ENCODE measurements at places on chromosomes 16 and 17.

DNA sequence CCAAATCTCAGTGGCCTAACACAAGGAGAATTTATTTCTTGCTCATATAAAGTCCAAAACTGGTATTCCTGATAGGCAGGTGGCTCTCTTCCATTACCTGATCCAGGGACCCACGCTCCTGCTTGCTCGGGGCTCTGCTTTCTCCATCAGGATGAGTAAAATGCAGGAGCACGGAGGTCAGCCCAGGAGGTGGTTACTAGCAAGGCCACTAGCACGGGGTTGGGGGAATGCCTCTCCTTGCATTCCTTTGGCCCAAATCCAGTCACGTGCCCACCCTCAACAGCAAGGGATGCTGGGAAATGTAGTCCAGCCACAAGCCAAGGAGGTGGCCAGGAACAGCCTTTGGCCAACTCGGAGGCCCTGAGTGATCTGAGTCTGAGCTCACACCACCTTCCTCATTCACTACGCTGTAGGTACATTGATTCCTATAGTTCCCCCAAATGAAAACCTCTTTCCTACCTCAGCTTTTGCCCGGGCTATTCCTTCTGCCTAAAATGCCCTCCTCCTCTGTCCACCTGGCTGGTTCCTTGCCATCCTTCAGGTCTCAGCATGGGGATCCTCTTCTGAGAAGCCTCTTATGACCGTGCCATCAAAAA lies 38.3 kb upstream of the HAPSTR1 start:
- peak; percentile 80 for DNase-seq

GRCh38 chr17:82787081-82787848 lies 35.4 kb downstream of the TBCD start:
- peak; percentile 23 for DNase-seq

GRCh38 chr16:58843675-58844074 lies 109.6 kb upstream of the GOT2 start:
- peak; percentile 21 for DNase-seq

- DNase-seq, result no peak
These were observed 57.0 kb downstream of the GAS7 start for GRCh38 chr17:10141436-10141835.

DNA sequence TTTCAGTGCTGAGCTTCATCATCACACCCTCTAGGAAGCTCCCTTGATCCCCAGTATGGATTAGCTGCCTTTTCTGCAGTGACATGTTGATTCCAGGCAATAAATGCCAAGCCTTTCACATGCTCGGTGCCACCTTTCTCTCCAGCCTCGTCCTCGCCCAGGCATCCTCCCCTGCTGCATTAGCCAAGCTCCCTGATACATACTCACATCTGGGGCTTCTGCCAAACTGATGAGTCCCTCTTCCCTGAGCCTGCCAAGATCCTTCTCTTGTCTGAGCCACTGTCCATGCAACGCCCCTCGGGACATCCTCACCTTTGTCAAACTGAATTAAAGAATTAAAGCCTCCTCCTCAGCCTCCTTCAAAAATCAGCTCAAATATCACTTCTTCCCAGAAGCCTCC lies 538.5 kb upstream of the CDH11 start:
- DNase-seq, result peak; percentile 56

DNA sequence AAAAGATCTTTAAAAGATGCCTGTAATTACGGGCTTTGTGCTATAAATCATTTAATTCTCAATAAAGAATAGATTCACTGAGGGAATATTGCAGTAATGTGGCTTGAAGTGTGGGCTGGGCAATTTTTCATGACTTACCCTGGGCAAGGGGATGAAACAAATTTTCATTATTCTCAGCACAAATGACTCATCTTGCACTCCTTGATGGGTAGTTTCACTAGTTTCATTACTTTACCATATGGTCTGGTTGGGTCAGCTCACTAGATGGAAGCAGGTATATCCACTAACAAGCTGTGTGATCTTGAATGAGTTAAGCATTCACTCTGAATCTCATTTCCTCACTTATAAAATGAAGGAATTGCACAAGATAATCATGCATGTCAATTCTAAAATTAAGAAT lies 234.3 kb downstream of the ABCC12 start:
- DNase-seq, result no peak

- DNase-seq, result no peak
These were observed 306.1 kb upstream of the KIF2B start for GRCh38 chr17:53516636-53517035.

DNA sequence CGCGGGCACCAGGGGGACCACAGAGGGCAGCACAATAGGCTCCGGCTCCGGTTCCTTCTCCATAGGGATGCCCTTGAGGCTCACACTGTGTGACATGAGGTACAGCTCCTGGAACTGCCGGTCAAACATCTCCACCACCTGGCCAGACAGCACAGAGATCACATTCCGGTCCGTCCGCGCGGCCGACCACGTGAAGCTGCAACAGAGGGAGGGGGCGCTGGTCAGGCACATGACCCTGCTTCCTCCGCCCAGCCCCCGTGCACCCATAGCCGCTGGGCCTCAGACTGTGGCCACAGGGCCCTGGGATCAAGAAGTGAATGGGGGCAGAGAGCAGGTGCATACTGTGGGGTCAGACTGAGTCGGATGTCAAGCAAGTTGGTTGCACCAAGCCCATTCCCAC lies 25.9 kb downstream of the FAM83G start:
- no peak for DNase-seq

GRCh38 chr17:280216-280615 lies 72.4 kb downstream of the RPH3AL start:
- DNase-seq, result no peak

DNA sequence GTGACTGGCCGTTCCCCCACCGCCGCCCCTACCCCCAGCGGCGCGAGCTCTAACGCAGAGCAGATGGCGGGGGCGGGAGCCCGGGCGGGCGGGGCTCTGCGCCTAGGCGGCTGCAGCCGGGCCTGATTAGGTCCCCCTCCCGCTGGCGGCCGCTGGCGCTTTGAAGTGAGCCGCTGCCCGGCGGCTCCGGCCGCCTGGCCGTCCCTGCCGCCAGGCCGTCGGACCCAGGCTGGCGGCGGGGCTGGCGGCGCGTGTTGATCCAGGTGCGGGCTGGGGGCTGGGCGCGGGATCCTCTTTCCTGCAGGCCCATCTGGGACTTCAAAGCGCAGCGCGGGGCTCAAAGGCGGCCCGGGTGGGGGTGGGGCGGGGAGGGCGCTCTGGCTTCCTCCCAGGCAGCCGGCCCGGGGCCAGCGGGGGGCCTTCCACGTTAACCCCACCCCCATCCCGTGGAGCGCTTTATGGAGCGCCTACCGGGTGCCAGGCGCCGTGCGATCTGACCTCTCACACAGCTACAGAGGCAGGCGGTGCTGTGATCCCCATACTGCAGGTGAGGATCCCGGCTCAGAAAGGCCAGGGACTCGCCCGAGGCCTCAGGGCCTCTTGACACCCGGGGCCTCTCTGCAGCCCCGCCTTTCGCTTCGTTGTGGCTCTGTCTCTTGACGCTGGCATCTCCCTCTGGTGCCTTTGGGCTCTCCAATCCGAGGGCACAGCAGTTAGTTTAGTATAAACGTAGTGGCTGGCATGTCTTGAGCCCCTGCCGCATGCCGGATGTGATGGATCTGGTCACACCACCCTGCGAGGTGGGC lies 80.0 kb upstream of the NKD1 start:
- DNase-seq, result no peak

DNA sequence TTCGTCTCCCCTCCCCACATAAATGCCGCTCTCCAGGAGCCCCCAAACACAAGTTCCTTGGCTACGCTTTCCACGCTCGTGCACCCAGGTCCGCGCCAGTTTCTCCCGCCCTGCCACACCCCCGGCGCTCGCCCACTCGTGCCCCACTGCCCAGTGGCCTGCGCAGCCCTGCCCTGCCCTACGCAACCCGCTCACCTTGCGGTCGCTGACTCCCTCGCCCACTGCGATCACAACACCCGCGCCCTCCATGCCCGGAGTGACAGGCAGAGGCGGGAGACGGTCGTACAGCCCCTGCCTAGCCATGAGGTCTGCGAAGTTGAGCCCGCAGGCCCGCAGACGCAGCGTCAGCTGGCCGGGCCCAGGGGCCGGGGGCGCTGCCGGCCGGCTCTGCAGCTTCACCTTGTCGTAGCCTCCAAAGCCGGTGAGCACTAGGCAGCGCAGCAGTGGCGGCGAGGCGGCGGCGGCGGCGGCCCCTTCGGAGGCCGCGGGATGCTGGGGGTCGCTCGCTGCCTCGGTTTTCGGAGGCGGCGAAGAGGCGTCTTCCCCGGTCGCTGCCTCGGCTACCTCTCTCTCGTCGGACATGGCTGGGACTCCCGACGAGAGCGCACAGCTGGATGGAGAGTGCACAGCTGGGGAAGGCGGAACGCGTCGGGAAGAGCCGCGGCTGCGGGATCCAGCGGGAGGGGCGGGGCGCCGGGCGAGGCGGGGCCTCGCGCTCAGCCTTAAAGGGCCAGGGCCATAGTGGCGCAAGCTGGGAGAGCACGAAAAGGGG lies at the start of gene VAT1:
Gene VAT1 (minus strand): TSS at position 645 of the 772 bp plus-strand sequence. CDS start 63 bp downstream, at position 582.
- peak; percentile 81 for DNase-seq

GRCh38 chr16:30942426-30942806 lies 6.5 kb upstream of the ORAI3 start:
- DNase-seq, result no peak

DNA sequence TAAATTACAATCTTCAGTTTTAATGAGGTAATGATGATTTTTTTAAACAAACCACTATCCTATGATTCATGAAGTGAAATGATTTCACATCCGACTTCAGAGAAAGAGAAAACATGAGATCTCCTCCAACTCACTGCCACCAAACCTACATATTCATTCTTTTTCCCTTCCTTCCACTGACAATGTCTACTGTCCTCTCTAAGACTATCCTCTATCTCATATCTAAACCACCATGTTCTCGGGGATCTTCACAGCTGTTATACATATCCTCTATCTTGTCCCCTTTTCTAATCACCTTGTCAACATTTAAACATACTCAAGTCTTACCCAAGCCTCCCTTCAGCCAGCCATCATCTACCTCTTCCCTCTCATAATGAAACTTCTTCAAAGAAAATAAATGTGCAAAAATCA lies 53.5 kb downstream of the SMURF2 start:
- peak; percentile 26 for DNase-seq

DNA sequence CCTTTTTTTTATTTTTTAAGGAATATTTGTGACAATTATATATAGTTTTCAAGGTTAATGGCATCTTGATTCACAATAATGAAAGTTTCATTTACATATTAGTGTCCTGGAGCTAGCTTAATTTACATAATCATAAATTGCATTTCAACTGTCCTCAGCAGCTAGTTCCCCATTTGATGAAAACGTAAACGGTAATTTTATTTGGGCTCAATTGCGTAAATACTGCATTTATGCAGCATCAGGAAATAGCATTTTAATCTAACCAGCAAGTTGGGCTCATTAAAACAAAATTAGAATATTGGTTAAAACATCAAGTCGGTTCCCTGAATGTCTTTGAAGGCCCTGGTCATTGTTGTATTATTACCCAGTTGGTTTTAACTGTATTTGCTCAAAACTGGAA lies 136.8 kb upstream of the CDH5 start:
- DNase-seq, result no peak

DNA sequence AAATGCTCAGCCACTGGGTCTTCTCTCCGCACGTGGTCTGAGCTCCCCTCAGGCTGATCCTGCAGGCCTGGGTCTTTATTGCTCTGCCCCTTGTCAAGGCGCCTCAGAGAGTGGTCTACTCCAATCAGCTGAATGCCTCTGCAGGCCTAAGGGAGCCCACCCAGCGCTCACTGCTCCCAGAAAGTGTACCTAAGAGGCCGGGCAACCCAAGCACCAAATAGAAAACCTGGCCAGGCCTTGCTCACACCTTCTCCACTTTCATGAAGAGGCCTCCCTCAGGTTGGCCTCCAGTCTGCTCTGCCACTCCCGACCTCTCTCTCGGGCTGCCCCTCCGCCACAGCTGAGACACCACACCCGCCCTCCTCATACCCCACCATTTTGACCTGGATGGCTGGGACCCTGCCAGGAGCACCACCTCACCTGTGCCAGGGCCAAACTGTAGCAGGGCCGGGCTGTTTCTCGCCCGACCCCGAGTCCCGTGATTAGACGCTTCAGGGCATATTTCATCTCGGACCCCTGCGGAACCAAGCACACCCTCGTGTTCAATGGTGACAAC lies 665 bp downstream of the MYBBP1A start:
- DNase-seq, result no peak

GRCh38 chr17:39461926-39462569 lies 762 bp downstream of the CDK12 start:
- no peak for DNase-seq

DNA sequence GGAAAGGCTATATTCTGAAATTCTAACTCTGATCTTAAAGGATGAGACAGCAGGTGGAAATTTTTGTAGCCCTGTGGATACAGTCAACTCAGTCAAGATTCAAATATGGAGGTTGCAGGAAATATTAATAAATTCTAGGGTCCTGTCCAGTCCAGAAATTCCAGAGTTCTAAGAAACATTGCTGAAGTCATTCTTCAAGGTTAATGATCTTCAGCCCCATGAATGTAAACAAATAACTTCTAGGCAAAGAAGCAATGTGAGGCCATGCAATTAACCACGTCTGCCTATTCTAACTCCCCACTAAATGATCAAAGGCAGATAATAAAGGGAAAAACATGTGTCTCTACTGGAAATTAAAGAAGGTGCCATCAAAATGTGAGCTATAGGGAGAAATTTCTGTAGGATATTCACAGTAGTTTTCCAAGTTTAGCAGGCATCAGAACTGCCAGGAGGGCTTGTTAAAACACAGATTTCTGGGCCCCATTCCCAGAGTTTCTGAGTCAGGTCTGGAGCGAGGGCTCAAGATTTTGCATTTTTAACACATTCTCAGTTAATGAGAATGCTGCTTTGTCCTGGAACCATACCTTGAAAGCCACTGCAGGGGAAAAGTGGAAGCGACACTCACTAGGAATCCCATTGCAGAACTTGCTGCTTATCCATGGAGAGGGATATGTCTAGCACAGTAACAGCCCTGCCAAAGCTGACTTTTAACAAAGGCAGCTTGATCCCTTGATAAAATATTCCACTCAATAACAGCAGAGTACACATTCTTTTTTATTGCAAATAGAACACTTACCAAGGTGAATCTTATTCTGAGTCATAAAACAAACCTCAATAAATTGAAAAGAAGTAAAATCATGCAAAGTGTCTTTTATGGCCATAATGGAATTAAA lies 61.8 kb downstream of the DNAH3 start:
- peak; percentile 43 for DNase-seq

GRCh38 chr17:72264682-72265405 lies 144.0 kb downstream of the SOX9 start:
- DNase-seq, result no peak

DNA sequence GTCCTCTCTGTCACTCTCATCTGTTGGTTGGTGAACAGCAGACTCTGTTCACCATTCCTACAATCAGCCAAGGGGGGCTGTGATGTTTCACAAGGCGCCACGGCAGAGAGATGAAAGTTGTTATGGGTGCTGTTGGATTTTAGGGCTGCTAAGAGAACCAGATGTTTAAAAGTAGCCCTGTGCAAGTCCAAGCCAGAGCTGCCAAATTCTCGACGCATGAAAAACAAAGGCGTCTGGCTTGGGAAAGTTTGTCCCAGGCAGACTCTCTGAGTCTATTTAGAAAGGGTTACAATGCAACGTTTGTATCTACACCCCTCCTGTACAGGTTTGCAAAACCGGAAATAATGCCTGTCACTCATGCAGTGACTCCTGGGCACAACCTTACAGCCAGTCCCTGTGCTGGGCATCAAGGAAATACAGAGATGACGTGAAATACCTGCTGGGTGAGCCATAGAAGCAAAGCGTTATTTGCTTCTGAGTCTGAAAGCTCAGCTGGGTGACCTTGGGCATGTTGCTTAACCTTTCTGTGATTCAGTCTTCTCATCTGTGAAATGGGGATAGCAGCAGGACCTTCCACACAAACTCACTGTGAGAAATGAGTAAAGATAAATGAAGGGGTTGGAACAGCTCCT lies 74.8 kb downstream of the XYLT1 start:
- DNase-seq, result peak; percentile 56

All from foreskin fibroblast (primary cell).